Fibroblast of skin of left biceps (primary cell): ENCODE measurements at places on chromosomes 12 and 14.

DNA sequence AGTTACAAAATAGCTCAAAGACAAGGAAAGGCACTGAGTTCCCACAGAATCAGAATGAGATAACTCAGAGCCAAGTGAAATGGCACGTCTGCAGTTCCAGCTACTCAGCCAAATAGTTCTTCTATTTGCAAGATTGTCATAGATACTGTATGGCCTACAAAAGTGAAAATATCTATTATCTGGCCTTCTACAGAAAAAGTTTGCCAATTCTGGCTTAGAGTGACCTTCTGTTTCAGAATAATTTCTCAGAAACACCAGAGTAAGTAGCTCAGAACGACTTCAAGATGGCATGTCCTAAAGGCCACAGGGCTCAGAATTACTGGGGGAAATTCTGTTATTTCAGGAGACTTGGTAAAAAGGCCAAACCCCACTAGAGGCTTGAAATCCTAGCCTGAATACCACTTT lies 10.7 kb upstream of the RTRAF start:
- no peak for DNase-seq

DNA sequence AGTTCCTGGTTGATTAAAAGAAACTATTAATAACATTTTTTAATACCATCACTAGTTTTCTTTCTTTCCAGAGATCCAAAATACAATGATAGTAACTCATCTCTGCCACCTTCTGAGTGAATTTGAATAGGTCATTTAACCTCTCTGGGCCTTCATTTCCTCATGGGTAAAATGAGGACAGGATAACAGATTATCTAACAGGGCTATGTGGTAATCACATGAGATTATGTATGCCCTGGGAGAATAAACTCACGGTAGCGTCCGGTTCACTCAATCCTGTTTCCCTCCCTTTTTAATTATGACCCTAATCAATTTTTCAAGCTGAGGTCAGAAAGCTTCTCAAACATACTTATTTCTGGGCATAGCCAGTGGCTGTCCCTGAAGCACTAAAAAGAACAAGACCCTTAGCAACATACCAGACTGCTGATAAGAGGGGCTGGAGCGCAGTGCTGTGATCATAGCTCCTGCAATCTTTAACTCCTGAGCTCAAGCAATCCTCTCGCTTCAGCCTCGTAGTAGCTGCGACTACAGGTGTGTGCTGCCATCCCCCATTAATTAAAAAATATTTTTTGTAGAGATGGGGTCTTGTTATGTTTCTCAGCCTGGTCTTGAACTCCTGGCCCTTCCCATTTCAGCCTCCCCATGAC lies 24.2 kb downstream of the ATXN2 start:
- DNase-seq, result no peak

DNA sequence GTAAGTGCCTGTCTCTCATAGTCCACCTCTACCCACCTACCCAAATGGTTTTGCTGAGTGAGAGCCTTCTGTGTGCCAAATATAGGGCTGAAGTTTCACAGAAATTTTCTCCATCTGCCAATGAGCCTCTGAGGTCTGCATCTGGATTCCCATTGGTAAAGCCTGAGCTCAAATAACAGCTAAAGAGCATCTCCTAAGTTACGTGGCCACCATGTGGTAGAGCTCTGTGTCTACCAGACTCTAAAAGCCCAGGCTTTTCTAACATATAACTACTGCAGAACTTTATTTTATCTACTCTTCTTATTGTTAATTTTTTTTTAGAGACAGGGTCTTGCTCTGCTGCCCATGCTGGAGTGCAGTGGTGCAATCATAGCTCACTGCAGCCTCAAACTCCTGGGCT lies 16.0 kb downstream of the AMDHD1 start:
- no peak for DNase-seq

DNA sequence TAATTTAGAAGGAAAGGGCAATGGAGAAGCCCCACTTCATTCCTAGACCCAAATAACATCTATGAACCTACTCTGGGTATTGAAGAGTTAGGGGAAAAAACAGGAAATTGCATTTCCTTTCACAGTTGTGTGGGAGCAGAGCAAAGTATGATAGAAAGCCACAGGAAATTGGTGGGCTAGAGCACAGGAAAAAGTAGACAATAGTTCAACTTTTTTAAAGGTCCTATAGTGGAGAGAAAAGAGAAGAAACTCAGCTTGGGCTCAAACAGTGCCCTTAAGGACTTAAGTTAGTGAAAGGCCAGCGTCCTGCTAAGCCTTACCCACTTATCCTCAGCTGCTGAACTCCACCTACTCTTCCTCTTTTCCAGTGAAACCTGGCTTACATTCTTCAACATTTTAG lies 258.1 kb downstream of the DPY19L2 start:
- no peak for DNase-seq

GRCh38 chr14:102957222-102957621 lies 34.8 kb downstream of the AMN start:
- no peak for DNase-seq

- DNase-seq, result no peak
These were observed 263.4 kb downstream of the ADGRD1 start for GRCh38 chr12:131217024-131217586.

GRCh38 chr12:28057856-28058615 lies 85.5 kb upstream of the PTHLH start:
- DNase-seq, result no peak

DNA sequence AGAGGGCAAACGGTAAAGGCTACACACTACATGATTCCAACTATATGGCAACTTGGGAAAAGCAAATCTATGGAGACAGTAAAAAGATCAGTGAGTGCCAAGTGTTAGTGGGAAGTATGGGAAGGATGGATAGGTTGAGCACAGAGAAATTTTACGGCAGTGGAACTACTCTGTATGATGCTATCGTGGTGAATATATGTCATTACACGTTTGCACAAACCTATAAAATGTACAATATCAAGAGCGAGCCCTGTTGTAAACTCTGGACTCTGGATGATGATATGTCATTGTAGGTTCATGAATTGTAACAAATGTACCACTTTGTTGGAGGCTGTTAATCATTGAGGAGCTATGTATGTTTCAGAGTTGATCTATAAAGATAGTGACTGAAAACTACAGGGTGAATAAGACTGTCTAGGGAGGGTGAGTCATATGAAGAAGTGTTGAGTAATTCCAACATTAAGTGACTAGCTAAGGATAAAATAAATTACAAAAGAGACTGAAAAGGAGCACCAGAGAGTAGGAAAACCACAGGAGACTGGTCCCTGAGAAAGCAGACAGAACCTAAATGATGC lies 349.2 kb upstream of the LMO3 start:
- no peak for DNase-seq

DNA sequence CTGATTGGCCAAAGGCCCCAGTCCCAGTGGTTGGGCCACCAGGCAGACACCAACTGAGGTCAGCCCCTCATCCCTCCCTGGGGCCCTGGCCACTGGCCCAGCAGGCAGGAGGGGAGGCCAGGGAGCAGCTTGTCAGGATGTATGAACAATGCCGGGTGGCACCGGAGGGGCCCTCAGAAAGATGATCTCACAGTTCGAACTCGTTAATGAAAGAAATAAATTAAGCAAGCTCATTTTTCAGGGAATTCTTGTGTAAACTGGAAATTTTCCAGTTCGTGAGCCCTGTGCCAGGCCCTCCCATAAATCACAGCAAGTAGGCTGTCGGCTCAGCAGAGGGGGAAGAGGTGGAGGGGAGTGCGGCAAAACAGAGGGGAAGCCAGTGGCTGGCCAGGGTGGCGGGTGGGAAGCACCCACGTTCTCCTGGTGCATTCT lies 177.0 kb upstream of the VASH1 start:
- no peak for DNase-seq

DNA sequence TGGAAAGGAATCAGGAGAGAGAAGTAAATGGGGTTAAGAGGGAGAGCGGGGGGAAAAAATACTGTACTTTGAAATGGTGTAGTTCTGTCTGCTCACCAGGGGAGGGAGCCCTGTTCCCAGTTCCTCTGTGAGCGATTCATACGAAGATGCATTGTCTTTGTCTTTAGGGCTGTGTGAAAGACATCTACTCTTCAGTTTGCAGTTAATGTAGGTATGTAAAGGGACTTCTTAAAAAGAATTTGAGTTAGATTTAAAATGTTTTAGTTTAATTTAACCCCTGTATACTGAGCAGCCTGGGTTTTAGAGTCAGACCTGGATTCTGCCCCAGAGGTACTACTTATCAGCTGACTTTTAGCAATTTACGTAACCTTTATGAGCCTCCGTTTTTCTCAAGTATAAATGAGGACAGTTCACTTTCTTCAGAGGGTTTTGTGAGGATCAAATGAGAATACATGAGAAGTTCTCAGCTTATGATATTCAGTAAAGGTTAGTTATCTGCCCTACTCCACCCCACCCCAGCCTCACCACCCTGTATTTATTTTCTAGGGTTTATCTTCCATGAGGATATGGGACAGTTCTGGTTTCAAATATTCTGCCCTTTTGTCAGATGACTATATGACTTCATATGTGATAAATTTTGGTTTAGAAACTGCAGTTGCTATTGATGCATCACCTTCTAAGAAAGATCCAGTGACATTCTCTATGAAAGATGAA lies 82.5 kb upstream of the EVL start:
- DNase-seq, result peak; percentile 31

GRCh38 chr14:96515731-96516130 lies 13.5 kb downstream of the PAPOLA start:
- DNase-seq, result no peak

DNA sequence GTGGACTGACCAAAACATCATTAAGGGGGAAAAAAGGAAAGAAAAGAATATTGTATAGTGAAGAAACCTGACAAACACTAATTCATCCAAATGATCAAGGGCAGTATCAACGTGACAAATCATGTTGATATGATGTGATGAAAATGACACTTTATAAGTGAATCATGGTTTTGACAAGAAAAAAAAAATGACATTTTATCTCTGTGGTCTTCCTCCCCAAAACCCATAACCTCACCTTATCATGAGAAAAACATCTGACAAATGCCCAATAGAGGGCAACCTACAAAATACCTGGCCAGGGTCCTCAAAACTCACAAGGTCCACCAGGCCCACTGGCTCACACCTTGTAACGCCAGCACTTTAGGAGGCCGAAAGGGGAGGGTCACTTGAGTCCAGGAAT lies 13.8 kb downstream of the TMED10 start:
- no peak for DNase-seq

DNA sequence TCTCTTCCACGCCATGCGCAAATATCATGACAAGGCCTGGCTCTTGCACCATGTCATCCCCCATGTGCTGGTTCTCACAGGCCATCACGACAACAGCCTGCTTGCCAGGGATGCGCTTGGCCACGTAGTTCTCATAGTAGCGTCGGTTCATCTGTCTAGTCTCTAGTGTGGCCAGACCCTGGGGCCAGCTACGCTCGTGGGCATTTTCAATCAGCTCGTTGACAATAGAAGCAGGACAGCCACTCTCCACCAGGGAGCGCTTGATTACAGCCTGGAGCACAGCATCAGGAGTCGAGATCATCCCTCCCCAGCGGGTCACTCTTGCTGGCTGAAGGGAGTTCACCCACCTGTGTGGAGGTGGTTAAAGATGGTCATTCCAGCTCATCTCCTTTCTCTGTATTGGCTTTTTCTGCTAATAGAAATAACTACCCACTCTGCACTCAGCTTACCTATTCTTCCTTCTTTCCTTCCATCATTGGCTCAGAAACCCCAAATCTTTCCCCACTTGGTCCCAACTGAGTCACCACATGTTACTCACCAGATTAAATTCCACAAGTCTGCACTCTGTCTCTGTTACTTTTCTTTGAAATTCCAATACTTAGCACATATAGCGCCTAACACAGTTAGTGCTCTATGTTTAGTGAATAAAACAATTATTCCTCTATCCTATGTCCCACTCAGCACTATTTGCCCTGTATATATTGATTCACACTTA lies 15.1 kb downstream of the RNF41 start:
- no peak for DNase-seq

DNA sequence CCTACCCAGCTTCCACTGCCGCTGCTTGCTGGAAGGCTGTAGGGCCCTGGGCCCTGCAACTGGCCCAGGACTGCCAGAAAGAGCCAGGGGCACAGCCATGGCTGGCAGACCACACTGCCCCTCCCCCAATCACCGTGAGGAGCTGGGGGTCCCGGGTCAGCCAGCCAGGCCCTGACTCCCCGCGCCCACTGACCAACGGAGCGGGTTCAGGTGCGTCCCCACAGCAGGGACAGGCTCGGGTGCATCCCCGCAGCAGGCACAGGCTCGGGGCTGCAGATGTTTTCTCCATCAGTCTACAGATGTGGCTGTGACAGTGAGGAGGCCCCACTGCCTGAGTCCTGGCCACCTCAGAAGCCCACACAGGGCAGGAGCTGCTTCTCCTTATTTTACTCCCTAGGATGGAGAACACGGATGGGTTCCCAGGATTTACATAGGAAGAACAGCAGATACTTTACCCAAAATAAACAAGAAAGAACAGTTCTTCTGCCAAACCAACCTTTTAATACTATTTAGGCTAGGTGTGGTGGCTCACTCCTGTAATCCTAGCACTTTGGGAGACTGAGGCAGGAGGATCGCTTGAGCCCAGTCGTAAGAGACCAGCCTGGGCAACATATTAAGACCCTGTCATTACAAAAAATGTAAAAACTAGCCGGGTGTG lies 61.1 kb downstream of the TESC start:
- no peak for DNase-seq

DNA sequence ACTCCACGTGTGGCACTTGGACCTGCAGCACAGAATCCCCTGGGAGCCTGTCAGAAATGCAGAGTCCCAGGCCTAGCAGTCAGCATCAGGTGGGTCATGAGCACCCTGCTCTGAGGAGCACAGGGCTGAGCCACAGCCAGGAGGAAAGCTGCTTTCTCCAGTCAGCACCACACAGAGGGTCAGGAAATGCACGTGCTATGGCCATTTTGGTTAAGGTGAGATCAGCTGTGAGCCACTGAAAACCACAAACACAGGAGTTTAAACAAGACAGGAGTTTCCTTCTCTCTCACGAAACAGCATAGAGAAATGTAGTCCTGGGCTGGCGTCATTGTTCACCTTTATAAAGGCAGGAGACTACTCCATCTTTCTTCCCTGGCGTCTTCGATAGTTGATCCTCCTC lies 204.5 kb upstream of the SFSWAP start:
- DNase-seq, result no peak

DNA sequence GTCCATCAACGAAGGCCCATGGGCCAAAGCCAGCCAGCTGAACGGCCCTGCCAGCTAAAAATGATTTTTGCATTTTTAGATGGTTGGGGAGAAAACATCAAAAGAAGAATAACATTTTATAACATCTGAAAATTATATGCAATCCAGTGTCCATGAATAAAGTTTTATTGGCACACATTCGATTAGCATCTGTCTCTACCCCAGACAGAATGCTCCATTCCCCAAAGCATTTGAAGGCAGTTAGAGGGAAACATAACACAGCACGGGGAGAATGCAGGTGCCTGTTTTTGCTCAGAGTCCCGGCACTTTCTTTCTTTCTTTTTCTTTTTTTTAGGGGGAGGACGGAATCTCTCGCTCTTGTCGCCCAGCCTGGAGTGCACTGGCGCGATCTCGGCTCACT lies 110.7 kb downstream of the ZNF664 start:
- DNase-seq, result no peak

GRCh38 chr14:94029265-94029664 lies 3.1 kb downstream of the OTUB2 start:
- DNase-seq, result no peak

DNA sequence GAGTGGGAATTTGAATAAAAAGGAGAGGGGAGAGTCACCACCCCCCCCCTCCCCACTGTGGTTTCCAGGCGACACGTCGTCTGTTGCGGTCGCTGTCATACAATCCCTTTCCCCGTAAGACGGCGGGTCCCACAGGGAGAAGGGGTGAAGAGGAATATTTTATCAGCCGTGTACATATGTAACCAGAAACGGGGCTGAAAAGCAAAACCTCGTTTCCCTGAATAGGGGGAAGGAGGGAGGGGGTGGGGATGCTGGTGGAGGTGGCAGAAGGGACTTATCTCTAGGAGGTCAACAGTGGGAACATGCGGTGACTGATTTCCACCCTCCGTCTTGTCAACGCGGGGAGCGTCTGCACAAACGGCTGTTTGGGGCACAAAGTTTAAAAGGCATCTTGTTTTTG lies 171.4 kb downstream of the RBM19 start:
- no peak for DNase-seq
